ENCODE measurements at places on chromosomes 1 and 21.
A peak's percentile ranks its signal among the peaks of the same experiment; 100 is the strongest.

DNA sequence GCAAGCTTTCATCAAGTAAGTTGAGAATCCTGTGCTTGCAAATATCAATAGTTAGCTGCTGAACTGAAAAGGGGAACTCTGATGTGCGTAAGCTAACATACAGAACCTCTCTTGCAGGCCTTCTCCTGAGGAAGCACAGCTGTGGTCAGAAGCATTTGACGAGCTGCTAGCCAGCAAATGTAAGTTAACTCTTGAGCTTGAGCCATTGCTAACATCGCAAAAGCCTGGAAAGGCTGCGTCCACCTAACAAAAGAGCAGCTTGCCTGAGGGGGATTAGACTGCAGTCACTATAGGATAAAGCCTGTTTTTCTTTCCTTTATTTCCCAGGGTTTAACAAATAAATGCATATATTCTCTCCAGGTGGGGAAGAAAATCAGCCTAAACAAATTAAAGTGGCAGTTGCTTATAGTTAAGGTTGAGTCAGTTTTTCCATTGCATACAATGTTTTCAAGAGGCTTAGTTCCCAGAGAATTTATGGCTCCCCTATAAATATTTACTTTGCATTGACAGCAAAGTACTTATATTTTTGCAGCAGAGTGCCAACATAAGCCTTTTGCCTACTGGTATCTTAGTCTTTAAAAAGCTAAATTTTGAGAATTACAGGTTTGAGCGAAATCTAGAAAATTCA lies 1.5 kb downstream of the RGS2 start:
- peak; percentile 84 for DNase-seq

GRCh38 chr1:103911450-103911849 lies 161.8 kb downstream of the AMY1C start:
- no peak for DNase-seq

GRCh38 chr21:39657091-39657689 lies 44.5 kb downstream of the B3GALT5 start:
- no peak for DNase-seq

- DNase-seq: no peak
These were observed 17.0 kb downstream of the RRP1B start for GRCh38 chr21:43676391-43676790.

Measured in neural progenitor cell (in vitro differentiated cells).